ENCODE measurements at places on chromosomes 6 and 20.

- DNase-seq = peak; percentile 7
Observed at GRCh38 chr6:68958327-68958726, 323.2 kb downstream of the ADGRB3 start.

GRCh38 chr20:33875055-33875454 lies 63.9 kb downstream of the CHMP4B start:
- DNase-seq = no peak

- no peak for DNase-seq
Observed at GRCh38 chr20:43530321-43531090, 23.0 kb downstream of the L3MBTL1 start.

DNA sequence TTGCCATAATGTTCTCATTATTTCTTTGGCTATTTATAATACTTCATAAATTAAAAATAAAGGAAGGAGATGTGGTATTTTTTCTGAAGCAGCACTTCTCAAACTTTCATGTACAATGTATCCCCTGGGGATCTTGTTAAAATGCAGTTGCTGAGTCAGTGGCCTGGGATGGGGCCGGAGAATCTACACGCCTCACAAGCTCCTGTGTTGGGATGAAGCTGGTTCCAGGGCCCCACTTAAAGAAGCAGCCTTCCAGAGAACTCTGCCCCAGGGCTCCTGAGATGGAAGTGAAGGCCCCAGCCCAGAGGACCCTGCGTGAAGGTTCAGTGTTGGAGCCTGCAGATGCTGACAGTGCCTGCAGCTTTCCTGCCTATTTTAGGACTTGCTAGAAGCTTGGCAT lies 40.1 kb upstream of the SLC23A2 start:
- no peak for DNase-seq

DNA sequence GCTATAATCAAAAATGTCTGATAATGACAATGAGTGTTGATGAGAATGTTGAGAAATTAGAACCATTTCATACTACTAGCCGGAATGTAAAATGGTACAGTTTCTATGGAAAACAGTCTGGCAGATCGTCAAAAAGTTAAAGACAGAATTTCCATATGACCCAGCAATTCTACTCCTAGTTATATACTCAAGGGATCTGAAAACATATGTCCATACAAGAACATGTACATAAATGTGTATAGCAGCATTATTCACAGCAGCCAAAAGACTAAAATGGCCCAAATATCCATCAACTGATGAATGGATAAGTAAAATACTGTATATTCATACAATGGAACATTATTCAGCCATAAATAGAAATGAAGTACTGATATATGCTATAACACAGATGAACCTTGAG lies 236.2 kb downstream of the BTBD9 start:
- no peak for DNase-seq

DNA sequence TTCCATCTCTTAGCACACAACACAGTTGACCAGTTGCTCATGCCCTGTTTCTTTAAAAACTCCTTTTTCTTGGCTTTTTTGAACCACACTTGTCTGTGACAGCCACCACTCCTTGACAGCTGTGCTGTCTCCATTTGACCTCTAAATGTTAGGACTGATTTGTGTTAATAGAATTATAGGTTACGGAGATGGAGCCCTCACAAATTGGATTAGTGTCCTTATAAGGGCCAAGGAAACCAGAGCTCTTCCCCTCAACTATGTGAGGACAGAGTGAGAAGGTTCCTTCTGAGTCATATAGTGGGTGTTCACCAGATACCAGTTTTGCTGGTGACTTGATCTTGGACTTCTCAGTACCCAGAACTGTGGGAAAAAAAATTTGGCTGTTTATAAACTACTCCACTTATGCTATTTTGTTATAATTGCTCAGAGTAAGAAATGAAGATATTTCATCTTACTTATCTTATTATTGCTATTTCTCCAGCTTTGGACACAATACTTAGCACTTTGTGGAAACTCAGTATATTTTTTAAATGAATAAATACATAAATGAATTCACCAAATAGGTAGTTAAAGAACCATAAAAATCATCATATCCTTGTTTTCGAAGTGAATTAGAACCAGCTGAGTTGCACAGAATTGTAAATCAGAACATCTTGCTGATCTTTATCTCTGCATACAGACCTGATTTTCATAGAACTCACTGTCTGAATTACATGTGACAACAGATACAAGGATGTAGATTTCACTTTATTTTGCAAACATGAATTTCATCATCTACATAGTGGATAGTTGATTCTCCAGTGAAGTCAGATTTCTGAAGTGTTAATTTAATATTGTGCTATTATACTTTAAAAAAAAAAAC lies 598.5 kb upstream of the IRAK1BP1 start:
- DNase-seq = no peak

DNA sequence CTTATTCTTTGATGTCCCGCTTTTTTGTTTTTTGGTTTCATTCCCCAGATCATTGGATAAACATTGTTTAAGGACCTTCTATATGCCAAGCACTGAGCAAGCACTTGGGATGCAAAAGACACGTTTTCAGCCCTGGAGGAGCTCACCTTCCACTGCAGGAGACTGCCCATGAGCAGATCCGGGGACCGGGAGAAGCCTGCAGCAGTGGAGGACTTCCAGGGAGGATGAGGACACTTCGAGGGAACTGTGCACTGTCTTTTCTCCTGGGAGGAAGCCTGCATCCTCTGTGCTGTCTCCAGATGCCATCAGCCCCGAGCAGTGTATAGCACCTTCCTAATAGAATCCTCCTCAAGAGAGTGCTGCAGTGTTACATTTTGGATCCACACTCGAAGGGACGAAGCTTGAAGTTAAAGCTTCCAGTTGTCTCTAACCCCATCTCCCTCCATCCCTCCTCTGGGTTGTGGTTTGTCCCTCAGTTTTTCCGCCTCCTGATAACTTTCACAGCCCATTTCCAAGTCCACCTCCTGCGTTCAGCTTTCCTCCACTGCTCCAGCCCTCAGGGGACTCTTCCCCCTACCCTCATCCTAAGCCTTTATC lies 5.8 kb upstream of the KCNG1 start:
- DNase-seq = no peak

GRCh38 chr20:63334356-63334755 lies 26.8 kb downstream of the CHRNA4 start:
- no peak for DNase-seq

- DNase-seq = no peak
Observed at GRCh38 chr6:129630596-129630995, 79.4 kb downstream of the ARHGAP18 start.

Data from tongue (tissue), 3 donors.